GM20000 (cell line): ENCODE measurements at places on chromosomes 11 and 22.
A peak's percentile ranks its signal among the peaks of the same experiment; 100 is the strongest.

DNA sequence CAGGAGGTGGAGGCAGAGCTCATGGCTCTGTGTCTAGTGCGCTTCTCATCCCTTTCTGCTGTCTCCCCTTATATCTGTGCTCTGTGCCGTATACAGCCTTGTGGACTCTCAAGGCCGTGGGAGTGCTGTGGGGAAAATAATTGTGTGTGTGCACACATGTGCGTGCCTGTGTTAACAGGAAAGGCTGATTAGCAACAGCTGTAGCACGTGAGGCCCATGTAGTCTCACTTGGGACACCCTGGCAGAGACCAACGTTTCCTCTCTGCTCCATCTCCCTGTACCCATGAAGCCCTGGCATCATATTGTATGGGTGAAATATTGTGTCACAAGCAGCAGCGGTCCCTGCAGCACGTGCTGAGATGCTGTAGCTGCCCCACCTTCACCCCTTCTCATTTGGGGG is 109.3 kb downstream of the LRRC32 start:
- DNase-seq, result no peak

DNA sequence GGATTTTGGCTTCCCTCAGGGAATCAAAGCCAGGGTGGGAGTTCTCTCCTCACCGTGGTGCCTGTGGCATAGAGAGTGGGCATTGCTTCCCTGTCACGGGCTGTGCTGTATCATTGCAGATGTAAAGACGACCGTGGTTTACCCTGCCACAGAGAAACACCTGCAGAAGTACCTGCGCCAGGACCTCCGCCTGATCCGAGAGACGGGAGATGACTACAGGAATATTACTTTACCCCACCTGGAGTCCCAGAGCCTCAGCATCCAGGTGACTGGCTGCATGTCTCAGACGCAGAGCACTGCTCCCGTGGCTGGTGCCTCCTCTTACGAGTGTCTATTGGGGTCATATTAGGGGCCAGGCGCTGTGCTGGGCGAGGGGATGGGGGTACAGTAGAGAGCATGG is 24.2 kb upstream of the ST3GAL4 start:
- DNase-seq, result no peak

- peak; percentile 83 for DNase-seq
Measured at GRCh38 chr22:24175160-24175808, 6.0 kb upstream of the SUSD2 start.

DNA sequence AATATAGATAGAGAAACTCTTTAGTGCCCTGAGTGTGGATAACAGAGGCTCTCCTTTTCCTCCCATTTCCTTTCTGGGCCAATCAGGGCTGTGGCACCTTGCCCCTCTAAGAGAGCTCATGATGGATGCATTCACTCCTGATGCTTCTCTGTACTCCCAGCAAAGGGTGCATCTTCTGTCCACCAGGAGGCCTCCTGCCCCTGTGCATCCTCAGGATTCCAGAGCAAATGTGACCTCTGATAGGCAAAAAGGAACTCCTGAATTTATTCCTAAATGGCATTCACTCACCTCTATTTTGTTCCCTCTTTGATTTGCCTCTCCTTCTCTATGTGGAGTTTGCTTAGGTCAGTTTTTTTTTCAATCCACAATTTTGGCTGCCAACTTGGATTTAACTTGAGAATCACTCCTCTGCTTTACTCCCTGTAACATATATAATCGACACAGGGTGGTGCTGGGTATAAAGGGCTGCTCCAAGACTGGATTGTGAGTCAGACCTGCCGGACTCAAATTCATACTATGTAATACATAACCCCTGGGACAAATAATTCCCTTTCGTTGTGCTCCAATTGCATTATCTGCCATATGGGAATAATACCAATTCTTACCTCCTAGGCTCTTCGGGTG is 1.1 kb upstream of the MRGPRX4 start:
- DNase-seq, result no peak

- no peak for DNase-seq
Measured at GRCh38 chr11:69353696-69354544, 60.0 kb downstream of the MYEOV start.
